ENCODE measurements at places on chromosomes 5 and 9. TPM values are rescaled to one million over a fixed set of nuclear protein-coding genes. Genes with fewer than 3 reads are reported as not detected.

DNA sequence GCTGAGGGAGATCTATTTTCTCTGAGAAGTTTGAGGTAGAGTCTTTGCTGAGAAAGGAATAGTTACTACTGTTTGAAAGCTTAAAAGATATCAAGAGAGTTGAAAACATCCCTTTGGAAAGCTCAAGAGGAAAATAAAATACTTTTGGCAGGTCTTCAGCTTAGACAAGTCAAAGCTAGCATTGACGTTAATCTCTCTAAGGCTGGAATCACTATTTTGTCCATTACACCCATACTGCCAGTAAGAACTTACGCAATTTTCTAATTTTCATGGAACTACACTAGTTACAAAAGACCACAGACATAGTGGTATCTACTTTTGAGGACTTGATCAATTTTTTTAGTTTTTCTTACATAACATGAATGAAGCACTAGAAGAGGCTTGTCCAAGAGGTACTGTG, 494.9 kb downstream of the PSAT1 start:
- DNase-seq, result no peak

DNA sequence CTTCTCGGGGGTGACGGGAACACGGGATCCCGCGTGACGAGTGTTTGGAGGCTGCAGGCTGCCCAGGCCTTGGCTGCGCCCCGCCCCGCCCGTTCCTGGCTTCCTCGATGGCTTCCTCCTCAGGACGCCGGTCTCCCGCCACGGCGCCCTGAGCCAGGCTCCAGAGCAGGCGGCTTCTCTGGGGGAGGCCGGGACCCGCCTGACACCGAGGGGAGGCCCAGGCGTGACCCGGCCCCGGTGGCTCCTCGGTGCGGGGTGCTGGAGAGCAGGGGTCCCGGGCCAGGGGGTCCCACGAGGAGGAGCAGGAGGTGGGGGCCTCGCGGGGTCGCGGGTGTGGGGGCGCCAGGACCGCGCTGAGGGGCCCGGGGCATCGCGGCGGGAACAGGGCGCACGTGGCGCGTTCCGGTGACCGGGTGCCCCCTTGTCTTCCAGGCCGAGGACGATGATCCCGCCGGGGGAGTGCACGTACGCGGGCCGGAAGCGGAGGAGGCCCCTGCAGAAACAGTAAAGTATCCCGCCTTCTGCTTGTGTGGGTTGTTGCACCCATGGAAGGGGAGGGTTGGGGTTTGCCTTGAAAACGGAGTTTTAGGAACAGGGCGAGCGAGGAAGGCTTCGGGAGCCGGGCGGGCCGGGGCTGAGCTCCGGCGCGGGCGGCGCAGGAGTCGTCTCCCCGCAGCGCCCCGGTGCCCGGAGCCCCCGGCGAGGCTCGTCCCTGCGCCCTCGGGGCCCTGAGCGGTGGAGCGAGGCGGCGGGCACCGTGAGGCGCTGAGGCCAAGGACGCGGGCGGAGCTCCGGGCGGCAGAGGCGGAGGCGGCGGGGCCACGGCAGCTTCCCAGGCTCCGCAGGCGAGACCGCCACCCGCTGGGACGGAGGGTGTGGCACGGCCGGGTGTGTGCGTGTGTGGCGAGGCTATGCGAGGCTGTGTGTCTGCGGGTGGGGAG, 22.2 kb downstream of the AHRR start:
- DNase-seq, result peak; percentile 46

DNA sequence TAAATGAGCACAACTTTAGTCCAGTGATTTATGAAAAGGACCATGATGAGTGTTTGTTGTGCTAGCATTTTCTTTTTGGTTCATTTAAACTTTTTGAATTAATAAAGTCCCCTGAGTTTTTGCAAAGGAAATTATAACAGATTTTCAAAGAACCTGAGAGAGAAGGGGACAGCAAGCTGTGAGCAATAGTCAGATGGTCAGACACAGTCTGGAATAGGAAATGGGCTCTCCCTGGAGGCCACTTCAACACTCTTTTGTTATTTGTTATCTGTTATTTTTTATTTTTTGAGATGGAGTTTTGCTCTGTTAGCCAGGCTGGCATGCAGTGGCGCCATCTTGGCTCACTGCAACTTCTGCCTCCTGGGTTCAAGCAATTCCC, 171.1 kb downstream of the ARHGEF28 start:
- DNase-seq, result no peak

- DNase-seq, result no peak
Observed at GRCh38 chr5:65191554-65192135, 290.1 kb downstream of the ADAMTS6 start.

GRCh38 chr5:103178167-103178566, 58.1 kb downstream of the PPIP5K2 start:
- DNase-seq, result no peak

DNA sequence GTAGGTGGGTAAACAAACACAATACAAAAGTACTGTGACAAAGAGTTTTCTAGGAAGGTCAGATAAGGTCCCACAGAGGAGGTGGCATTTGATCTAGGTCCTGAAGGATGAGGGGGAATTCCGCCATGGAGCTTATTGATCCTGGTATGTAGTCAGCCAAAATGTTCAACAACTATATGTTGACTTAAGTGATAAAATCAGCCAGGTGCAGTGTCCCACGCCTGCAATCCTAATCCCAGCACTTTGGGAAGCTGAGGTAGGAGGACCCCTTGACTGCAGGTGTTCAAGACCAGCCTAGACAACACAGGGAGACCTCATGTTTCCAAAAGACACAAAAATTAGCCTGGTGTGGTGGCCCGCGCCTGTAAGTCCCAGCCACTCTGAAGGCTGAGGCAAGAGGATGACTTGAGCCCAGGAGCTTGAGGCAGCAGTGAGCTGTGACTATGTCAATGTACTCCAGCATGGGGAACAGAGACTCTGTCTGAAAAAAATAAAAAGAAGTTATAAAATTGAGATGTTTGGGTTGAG, 46.4 kb upstream of the PLIN2 start:
- DNase-seq, result no peak

GRCh38 chr5:108638021-108638420, 109.7 kb upstream of the FER start:
- no peak for DNase-seq

GRCh38 chr5:66958980-66959641, 237.5 kb downstream of the CD180 start:
- DNase-seq, result no peak

DNA sequence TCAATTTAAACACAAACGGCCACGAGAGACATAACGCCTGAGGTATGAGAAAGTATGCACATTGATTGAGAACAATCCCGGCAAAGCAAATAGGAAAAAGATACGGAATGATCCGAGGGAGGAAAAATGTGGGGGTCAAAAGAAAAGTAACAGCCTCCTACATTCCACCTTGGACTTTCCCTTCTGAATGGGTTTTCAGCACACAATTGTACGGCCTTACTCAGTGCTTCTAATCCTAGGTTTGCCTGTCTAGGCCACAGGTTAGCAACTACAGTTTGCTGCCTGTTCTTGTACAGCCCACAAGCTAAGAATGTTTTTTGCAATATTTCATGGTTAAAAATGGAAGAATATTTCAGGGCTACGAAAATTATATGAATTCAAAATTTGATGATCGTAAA, 46.2 kb upstream of the RNF20 start:
- no peak for DNase-seq

DNA sequence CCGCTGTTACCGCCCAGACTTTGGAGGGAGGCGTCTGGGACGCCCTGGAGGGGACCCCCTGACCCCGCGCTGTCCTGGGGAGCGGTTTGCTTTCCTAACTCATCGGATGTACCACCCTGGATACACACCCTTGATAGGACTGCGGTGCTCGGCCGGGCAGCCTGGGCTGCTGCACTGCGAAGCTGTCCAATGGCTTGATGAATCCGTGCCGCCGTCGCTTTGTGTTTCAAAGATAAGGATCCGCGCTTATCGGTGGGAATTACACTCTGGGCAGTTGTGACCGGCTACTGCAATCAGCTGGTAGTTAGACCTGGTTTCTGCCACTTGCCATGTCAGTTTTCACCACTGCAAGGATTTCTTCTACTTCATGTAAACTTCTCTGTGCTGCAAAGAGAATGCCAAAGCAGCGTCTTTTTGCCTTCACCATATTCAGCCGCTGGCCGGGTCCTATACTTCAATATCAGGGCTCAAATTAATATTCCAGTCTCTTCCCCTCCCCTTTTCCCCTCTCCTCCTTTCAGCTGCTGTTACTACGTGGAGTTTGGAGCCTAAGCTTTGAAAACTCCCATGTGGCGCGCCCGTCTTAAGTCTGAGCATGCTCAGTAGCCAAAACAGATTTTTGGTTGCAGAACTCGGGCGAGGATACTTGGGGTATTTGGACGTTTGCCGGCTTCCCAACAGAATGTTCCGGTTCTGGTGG, 727 bp downstream of the SMAD5 start:
- peak; percentile 76 for DNase-seq

GRCh38 chr5:111223101-111223786, 940 bp upstream of the CAMK4 start:
- DNase-seq, result no peak

- no peak for DNase-seq
Observed at GRCh38 chr5:71783891-71784290, 64.8 kb downstream of the CARTPT start.

Gene C1QTNF2
- 0.64 TPM for total RNA-seq

Gene TEK
- 1.6 TPM for total RNA-seq

Gene ANKRD18A
- 9.9 TPM for total RNA-seq

Data from colonic mucosa (tissue), 4 donors.